Hematopoietic multipotent progenitor cell treated with erythropoietin and hydrocortisone succinate and interleukin-3 and kit ligand, for 17 days (in vitro differentiated cells): ENCODE measurements at places on chromosomes 2 and 18.

- DNase-seq: no peak
These were observed 28.3 kb upstream of the PEX13 start for GRCh38 chr2:60989259-60989658.

GRCh38 chr2:32235315-32235714, 29.4 kb downstream of the NLRC4 start:
- DNase-seq: no peak

DNA sequence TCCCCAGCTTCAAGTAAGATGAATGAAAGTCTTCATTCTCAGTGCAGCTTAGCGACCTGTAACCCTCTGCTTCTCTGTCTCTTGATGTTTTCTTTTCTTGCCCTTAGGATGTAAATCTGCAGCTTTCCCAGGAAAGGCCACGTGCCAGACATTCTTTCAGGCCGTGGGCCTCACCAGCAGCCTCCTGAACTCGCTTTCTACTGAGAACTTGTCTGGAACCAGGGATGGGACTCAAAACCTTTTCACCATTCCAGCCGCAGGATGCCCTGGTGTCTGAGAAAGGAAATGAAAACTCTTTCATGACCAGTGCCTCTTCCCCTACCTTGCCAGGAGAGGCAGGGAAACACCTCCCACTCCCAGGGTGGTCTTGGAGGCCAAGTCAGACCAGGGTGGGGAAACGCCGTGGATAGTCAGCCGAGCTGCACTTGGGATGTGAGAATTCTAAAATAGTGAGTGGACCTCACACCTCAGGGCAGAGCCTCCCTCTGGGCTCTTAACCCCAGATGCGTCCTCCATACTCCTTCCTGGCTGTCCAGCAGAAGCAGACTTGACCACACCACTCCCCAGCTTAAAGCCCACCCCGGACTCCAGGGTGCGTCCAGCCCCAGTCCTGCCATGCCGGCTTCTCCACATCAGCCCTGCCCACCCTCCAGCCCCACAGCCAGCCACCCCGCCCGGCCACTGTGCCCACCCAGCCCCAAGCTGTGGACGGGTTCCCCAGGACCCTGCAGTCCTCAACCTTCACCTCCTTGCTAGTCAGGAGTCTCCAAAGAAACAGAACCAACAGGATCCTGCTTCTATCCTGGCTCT, 115.5 kb downstream of the TWIST2 start:
- DNase-seq: no peak

- DNase-seq: no peak
These were observed 529 bp downstream of the SEMA4C start for GRCh38 chr2:96869281-96869821.

DNA sequence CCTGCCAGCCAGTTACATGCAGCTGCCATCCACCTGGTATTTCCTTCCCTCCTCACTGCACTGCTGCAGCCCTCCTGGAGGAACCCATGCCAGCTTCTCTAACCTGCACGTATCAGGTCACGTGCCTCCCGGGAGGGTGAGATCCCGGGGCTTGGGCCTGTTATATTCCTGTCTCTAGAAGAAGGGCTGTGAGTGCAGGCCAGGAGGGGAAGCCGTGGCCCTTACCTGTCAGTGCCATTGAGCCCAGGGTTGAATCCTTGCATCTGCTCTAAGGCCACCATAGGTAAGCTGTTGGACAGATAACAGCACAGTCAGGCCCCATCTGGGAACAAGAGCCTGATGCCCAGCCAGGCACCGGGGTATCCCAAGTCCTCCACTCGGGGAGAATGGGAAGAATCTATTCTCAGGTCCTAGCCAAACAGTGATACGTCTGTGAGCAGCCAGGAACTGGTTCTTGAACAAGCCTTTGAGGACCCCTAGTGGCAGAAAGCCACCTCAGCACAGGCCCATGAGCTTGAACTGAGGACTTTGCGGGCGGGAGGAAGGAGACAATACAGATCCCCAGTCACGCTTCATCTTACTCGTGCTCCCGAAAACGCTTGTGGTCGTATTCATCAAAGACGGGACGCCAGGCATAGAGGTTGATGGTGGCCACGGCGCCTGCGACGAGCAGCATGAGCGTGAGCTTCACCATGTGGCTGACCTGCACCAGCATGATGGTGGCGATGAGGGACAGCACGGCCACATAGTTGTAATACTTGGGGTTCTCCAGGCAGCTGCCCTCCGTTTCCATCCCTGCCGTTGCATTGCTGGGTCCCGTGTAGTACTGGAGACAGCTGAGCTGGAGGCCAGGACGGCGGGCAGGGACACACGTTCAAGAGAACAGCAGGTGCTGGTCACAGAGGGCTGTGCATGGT, 34.4 kb downstream of the CENPO start:
- peak; percentile 81 for DNase-seq
